ENCODE measurements at places on chromosomes 5 and 9. TPM values are rescaled to one million over a fixed set of nuclear protein-coding genes. Genes with fewer than 3 reads are reported as not detected.

CDH6 gene
- 62.3 TPM for total RNA-seq

HAND1 gene
- total RNA-seq: not detected

P4HA2 gene
- 199 TPM for total RNA-seq

SOWAHA gene
- total RNA-seq: under 0.01 TPM

CCL27 gene
- not detected for total RNA-seq

NUTM2F gene
- not detected for total RNA-seq

FCN2 gene
- not detected for total RNA-seq

MCTP1 gene
- 4.4 TPM for total RNA-seq

FRMD3 gene
- 0.26 TPM for total RNA-seq

IL4 gene
- not detected for total RNA-seq

PCDHGA12 gene
- 7.4 TPM for total RNA-seq

LAMC3 gene
- total RNA-seq: 0.09 TPM

CXCL14 gene
- not detected for total RNA-seq

ECSCR gene
- total RNA-seq: not detected

DNM1 gene
- total RNA-seq: 63.7 TPM

GRIA1 gene
- 0.16 TPM for total RNA-seq

DIRAS2 gene
- 0.09 TPM for total RNA-seq

SHC3 gene
- 20.9 TPM for total RNA-seq

TUSC1 gene
- 3.8 TPM for total RNA-seq

WWC1 gene
- total RNA-seq: 0.17 TPM

ADCY2 gene
- total RNA-seq: not detected

PDE8B gene
- total RNA-seq: not detected

EFNA5 gene
- total RNA-seq: 0.77 TPM

IL3 gene
- total RNA-seq: not detected

CORO2A gene
- under 0.01 TPM for total RNA-seq

BSPRY gene
- not detected for total RNA-seq

SLC31A2 gene
- 5.2 TPM for total RNA-seq
